SK-N-DZ (cell line): ENCODE measurements at places on chromosomes 7 and 10.

- no peak for DNase-seq
These were observed 15.0 kb downstream of the RET start for GRCh38 chr10:43091846-43092245.

- DNase-seq, result no peak
These were observed 10.8 kb downstream of the SLF2 start for GRCh38 chr10:100923580-100923979.

- no peak for DNase-seq
These were observed 46.1 kb upstream of the SLF2 start for GRCh38 chr10:100866575-100867098.

DNA sequence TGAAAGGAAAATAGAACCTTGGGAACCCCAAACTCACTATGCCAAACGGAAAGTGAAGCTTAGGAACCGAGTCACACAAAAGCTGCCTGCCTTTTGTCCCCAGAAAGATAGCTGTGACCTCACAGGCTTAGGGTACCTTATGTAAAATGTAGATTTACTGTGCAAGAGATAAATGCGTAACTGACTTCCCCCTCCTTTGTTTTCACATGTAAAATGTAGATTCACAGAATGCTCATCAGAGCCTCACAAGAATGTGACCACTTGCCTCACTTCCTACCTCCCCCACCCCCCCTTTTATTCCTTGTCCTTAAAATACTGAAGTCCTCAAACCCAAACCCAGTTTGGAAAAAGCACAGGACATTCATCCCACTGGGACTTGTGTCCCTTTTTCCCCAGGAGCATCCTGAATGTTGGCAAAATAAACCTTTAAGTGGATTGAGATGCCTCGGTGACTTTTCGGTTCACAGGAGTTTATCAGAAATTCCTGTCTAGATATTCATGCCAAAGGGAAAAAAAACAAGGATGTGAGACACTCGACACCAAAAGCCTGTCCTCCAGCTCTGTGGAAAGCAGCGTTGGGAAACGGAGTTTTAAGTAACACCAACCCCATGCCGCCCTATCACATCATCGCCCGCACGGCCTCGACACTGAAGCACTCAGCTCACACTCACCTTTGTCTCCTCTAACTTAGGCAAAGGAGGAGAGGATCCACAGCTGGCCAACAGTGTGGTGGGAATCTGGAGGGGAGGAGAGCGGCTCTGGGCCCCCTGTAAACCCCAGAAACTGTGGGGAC, 45.9 kb downstream of the SVIL start:
- DNase-seq, result no peak

DNA sequence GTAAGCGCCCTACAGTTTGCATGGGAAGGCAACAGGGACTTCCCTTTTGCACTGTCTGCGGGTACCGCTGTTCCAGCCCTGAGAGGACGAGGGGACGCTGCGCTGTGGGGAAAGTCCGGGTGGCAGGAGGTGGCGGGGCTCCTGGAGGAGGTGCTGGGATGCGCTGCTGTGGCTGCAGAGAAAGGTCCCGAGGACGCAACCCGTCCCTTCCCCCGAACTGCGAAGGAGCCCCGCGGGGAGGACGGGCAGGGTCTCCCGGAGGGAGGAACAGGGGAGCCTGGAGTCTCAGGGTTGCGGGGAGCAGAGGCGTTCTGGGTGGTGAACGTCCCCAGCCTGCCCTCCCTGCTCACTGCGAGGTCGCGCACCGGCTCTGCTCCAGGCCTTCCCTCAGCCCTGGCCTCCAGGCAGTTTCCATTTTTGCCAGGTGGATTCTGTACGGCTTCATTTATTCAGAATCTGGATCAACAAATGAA, 91.6 kb downstream of the CXCL12 start:
- DNase-seq, result no peak

GRCh38 chr7:72223351-72223750, 188.8 kb downstream of the CALN1 start:
- no peak for DNase-seq

GRCh38 chr7:106621393-106622132, 39.4 kb downstream of the CCDC71L start:
- DNase-seq, result no peak
